ENCODE measurements at places on chromosomes 1 and 21.

- no peak for DNase-seq
Observed at GRCh38 chr1:6911021-6911941, 126.0 kb downstream of the CAMTA1 start.

GRCh38 chr1:152014943-152015342 is 21.3 kb upstream of the S100A10 start:
- DNase-seq: no peak

GRCh38 chr1:30159015-30159414 is 564.4 kb downstream of the MATN1 start:
- no peak for DNase-seq

- DNase-seq: no peak
Observed at GRCh38 chr1:152811671-152812070, at the start of gene LCE1B. TSS of gene LCE1B (plus strand) at chr1:152811971. CDS start at chr1:152812447, 476 bp downstream.

DNA sequence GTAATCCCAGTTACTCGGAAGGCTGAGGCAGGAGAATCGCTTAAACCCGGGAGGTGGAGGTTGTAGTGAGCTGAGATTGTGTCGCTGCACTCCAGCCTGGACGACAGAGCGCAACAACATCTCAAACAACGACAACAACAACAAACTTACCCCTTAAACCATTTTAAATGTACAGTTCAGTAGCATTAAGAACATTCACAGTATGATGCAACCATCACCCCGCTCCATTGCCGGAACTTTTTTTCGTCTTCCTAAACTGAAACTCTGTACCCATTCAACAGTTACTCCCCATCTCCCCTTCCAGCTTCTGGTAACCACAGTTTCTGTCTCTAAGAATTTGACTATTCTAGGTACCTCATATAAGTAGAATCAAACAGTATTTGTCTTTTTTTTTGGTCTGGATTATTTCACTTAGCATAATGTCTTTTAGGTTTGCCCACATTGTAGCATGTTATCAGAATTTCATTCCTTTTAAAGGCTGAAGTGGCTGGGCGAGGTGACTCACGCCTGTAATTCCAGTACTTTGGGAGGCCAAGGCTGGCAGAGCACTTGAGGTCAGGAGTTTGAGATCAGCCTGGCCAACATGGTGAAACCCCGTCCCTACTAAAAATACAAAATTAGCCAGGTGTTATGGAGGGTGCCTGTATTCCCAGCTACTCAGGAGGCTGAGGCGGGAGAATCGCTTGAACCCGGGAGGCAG is 19.6 kb downstream of the CA6 start:
- no peak for DNase-seq

- DNase-seq: no peak
Observed at GRCh38 chr21:32410291-32410690, 2.2 kb upstream of the EVA1C start.

DNA sequence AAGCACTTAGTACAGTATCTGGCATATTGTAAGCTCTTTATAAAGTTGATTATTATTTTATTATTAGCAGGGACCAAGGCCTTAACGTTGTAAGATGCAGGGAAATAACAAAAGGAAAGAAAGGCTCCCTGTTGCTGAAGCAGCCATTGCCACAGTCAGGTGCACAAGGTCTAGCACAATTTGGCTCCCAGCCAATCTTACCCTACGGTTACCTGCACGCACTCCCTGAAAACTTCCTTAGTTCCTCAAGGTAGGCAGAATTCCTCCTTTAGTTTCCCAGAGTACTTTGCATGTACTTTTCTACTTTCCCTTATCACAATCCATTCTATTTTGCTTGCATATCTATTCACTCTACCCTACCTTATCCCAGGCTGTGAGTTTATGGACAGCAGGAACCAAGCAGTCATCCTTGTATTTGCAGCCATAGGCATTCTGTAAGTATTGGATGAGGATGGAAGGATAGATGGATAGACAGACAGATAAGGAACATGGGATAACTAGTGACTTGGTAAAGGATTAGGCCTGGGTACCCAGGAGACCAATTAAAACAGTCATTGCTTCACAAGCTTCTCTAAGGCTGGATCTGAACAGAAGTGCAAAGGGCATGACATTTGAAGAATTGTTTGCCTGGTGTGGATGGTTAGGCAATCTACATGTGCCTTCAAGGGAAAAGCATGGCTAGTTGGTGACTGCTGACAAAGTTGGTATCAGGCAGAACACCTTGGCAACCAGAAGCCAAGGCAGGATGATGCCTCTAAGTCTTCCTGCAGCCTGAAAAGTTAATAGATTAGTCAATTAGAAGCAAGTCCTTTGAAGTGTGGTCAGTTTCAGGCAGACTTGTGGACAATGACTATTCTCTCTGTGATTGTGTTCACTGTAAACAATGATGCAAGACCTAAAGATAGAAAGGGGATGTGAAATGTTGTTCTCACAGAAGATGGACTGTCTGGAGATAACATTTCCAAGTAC is 20.8 kb upstream of the JAK1 start:
- no peak for DNase-seq

DNA sequence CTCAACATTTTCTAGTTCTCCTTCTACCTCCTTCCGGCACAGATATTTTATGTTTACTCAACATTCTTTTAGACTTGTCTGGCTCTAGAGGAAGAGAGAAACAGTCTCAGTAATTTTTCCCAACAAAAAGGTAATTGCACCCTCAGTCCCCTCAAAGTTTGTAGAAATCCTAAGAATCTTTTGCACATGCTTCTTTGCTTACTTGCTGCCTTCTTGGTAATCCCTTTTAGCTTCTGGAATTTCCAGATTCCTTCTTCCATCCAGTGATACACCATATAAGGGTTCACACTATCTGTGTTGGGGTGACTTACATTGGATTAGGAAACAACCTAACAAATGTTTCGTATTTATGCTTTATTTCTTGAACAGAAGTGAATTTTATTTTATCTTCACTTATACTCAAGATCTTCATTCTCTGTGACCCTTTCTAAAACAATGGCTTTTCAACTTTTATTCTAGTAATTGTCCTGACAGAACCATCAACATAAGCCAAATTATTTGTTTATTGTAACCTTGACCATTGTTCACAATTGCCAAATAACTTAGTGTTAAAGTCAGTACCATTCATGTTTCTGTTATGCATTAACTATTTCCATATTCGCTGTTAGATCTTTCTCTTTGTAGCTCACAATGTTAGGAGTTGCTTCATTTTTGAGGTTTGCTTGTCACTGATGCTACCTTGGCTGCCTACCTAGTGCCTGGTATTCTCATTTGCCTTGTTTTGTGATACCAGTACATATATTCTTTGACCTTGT is 238.1 kb downstream of the HMCN1 start:
- no peak for DNase-seq

- no peak for DNase-seq
Observed at GRCh38 chr1:185292237-185292636, 24.8 kb downstream of the IVNS1ABP start.

- no peak for DNase-seq
Observed at GRCh38 chr1:119768778-119769177, at the start of gene HMGCS2. TSS of gene HMGCS2 (minus strand) at chr1:119768905. CDS start at chr1:119768844, 61 bp downstream.

DNA sequence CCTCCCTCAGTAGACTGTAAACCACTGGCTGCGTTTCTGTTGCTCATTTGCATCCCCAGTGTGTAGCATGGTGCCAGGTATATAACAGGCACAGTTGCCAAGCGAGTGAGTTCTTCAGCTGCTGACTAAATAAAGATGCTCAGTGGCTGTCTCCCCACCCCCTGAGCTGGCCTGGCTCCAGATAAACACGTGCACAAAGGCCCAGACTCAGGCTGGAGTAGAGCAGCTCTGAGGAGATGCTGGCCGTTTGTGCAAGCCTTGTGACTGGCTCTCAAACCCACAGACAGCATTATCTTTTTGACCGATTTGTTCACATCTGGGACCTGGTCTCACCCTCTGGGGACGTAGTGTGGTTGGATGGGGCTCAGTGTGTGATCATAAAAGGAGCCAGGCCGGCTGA is 7.1 kb downstream of the CHRNB2 start:
- peak; percentile 63 for DNase-seq

- no peak for DNase-seq
Observed at GRCh38 chr1:9643351-9644256, 7.9 kb upstream of the PIK3CD start.

Measured in DMS153 (cell line).